ENCODE measurements at places on chromosomes 13 and 19.

- no peak for DNase-seq
Measured at GRCh38 chr19:32475141-32476031, 69.8 kb downstream of the DPY19L3 start.

DNA sequence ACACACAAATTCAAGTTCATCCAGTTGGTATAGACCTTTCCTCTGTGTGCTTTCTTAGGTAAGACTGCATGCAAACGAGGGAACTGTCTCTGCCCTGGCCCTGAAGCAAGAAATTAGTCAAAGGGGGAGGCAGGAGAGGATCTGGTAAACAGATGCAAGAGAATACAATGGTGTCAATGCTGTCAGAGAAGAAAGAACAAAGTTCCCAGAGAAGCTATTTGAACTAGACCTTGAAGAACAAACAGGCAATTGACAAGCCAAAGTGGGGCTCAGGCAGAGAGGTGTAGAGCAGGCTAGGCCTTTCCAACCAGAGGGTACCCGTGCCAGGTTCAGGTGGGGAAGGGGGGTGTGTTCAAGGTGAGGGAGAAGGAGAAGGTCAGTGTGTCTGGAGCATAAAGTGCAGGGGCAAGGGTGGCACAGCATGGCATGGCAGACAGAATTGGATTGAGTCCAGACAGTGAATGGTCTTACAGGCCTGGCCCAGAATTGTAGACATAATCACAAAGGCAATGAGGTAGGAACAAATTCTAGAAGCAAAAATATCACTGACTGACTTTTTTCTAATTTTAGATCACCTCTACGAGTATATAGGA, 95.0 kb upstream of the STARD13 start:
- no peak for DNase-seq

GRCh38 chr13:111521030-111521429, 200.6 kb downstream of the TEX29 start:
- no peak for DNase-seq

DNA sequence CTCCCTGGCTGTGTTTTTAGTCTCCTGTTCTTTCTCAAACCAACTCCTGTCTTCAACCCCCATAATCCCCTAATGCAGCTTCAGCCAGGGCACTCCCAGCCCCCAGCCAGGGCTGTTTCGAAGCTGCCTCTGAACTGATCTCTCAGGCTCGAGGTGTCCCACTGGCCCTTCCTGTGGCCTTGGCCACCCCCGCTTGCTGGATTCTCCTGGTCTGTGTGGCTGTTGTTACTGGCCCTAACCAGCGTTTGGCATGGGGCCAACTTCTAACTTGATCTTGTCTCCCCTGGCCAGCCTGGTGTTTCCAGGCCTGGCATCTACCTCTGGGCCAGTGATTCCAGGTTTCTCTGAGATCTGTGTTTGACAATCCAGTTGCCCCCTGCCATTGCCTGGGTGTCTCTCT, 11.0 kb downstream of the XAB2 start:
- no peak for DNase-seq

DNA sequence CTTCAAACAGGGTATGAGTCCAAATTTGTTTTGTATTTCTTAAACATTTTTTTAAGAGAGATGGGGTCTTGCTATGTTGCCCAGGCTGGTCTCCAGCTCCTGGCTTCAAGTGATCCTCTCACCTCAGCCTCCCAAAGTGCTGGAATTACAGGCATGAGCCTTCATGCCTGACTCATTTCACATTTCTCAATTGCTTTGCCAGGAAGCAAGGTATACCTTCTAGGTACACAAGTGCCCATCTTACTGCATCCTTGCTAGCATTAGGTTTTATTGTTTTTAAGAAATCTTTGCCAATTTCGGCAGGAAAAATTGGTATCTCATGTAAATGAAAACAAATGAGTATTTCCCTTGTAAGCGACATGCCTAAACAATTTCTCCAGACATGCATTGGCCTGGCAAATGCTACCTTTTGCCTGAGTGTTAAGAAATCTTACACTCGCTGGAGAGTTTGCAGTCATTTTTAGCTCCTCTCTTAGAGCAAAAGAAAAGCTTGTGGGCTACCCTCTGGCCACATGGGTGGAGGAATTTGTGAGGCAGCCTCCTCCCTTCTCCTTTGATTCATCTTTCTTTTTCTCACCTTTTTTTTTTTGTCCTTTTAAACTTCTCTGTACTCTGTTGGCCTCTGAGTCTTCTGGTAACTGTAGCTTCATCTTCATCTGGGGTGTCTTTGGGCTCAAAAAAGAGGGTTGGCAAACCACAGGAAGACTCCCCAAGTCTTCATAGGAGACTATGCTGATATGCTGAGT, 33.0 kb downstream of the ACTL9 start:
- DNase-seq = no peak

- DNase-seq = no peak
Measured at GRCh38 chr19:51944798-51945552, 17.7 kb downstream of the ZNF613 start.

DNA sequence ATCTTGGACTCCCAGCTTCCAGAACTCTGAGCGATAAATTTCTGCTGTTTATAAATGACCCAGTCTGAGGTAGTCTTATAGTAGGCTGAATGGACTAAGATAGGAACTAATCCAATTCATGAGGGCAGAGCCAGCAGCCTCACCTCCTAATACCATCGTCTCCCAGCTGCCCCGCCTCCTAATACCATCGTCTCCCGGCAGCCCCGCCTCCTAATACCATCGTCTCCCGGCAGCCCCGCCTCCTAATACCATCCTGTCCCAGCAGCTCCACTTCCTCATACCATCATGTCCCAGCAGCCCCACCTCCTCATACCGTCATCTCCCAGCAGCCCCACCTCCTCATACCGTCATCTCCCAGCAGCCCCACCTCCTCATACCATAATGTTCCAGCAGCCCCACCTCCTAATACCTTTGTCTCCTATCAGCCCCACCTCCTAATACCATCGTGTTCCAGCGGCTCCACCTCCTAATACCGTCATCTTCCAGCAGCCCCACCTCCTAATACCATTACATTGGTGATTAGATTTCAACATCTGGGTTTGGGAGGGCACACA, 2.4 kb upstream of the ARGLU1 start:
- DNase-seq = no peak

DNA sequence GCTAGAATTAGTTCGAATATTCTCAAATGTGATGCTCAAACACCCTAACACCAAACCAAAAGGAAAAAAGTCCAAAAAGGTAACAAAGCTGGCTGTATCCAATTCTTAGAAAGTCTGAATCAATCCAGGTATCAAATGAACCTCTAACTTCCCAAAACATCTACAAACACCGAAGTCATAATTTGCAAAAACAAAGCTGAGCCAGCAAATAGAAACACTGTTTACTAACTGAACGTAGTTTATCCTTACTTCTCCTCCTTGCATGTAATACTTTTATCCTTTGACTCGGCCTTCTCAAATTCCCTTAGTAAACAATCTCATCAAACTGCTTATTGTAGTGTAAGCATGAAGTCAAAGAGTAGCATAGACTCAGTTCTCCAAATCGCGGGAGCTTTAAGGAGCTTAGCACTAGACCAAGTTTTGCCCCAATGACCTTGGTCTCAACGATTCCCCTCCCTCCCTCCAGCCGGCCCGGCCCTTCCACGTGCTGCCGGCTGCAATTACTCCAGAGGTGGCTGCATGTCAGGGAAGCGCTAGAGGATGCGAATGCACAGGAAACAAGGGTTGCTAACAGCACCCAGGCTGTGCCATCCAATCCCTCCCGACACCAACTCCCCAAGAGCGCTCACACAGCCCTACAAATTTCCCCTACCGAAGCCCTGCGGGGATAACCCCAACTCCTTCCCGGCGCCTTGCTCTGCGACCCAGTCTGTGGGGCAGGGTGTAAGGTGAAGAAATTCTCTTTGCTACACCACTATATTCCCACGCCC, 693 bp downstream of the XPO4 start:
- DNase-seq = no peak

- no peak for DNase-seq
Measured at GRCh38 chr19:28009696-28010095, 1203.3 kb downstream of the UQCRFS1 start.

GRCh38 chr13:40330950-40331349, 335.5 kb downstream of the FOXO1 start:
- no peak for DNase-seq

GRCh38 chr13:113972451-113973217, 1.2 kb downstream of the C13orf46 start:
- no peak for DNase-seq

DNA sequence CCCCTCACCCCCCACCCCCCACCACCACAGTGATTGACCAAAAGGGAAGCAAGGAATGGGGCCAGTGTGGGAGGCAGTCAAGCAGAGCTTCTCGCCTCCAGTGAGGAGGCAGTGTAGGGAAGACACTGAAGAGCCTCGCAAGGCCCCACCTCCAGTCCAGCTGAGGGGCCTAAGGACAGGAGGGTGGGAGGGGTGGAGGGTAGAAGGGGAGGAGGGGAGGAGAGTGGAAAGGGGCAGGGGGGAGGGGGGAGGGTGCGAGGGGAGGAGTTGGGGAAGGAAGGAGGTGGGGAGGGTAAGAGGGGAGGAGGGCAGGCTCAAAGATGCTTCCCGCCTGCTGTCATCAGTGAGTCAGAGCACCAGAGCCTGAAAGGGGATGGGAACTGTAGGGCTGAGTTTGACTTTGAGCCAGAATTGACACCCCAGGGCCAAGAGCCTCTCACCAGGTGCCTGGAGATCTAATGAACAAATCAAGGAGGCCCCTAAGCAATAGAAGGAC, 786.2 kb downstream of the UQCRFS1 start:
- DNase-seq = no peak

GRCh38 chr13:22061371-22061805, 390.5 kb downstream of the FGF9 start:
- no peak for DNase-seq

- DNase-seq = no peak
Measured at GRCh38 chr13:71939186-71939585, 72.2 kb upstream of the DACH1 start.

DNA sequence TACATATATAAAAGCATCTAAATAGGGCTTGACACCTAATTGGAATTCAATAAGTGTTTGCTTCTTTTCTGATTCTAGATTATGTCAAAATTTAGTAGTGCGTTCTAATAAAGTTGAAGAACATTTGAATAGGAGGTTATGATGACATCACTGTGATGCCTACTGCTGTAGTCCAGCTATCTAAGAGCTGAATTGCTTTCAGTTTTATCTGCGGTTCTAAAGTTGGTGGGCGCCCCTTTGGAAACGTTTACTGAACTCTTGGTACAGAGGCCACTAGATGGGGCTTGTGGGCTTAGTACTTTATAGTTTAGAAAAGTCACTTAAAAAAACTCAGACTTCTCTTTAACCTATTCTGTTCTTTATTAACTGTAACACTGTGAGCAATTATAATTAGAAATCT, 776.9 kb downstream of the GPC5 start:
- DNase-seq = peak; percentile 45

GRCh38 chr19:39277598-39277997, 9.4 kb downstream of the IFNL2 start:
- DNase-seq = no peak

DNA sequence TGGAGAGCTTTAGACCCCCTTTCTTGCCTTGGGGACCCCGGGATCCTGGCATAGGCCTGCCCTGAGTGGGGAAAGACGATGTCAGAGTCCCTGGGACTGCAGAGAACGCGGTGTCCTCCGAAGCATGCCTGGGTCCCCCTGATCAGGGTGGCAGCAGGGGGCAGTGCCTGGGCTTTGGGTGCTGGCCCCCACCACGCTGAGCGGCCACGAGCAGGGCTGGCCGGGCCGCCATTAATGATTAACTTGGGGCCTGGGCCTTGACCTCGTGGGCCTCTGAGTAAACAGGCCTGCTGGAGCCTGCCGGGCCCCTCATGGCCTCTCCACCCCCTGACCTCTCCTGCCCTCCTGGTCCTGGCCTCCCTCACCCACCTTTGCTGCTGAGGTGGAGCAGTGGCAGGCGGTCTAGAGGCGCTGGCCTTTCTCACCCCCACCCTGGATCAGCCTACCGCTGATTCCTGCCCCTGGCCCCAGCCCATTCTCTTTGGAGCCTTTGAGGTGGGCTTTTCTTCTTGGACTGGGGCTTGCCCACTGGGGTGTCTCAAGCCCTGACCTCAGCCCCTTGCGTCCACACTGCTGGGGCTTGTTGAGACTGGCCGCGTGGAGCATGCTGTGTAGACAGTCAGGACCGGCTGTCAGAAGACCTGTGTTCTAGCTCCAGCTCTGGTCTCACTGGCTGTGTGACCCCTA, 26.3 kb downstream of the CEBPA start:
- no peak for DNase-seq

DNA sequence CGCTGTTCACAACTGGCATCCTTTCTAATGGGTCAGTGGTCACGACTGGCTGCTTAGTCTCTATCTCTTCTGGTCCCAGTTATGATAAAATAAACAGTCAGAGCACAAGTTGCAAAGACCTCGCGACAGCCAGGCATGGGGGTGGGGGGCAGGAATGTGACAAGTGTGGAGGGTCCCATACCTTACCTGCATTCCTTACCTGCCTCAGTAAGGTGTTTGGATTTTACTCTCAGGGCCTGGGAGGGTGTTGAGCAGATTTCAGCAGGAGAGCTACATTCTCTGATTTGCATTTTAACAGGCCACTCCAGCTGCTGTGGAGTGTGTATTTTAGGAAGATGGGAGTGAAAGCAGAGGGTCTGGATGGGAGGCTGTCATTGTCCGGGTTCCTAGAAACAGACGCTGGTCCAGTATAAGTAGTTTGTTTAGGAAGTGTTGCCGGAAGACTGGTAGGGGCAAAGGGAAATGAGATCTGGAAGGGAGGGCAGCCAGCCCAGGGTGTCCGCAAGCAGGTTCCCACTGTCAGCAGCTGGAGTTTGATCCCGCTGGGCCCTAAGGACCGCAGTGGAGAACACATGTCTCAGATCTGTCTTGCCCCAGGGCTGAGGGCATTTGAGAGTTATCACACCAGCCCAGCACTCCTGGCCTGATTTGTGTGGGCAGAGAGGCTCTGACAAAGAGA, 920.0 kb downstream of the UQCRFS1 start:
- no peak for DNase-seq

- DNase-seq = no peak
Measured at GRCh38 chr13:35179494-35179893, 237.4 kb downstream of the NBEA start.

GRCh38 chr19:31402529-31403316, 53.5 kb upstream of the TSHZ3 start:
- no peak for DNase-seq

DNA sequence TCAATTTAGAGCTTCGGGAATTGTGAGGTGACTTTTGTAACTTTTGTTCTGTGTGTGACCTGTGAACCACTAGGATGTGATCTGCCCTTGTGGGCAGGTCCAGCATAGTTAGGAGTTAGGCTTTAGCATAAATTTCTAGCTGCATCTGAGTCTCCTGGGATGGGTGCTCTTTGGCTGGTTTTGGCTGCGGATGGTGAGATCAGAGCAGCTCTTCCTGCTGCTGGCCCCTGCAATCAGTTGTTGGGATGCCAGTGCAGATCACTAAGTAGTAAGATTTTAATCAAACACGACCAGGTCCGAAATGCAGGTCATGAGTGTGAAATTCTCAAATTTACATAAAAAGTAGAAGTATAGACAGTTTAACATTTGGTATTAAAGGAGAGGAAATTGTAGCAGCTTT, 8.5 kb downstream of the CEBPG start:
- no peak for DNase-seq

- no peak for DNase-seq
Measured at GRCh38 chr19:480016-480855, 16.1 kb upstream of the MADCAM1 start.

GRCh38 chr13:98448642-98448928, 128.3 kb downstream of the STK24 start:
- DNase-seq = no peak

- no peak for DNase-seq
Measured at GRCh38 chr19:33400856-33401682, 27.6 kb downstream of the CEBPG start.

GRCh38 chr19:36225219-36225892, 10.4 kb downstream of the ZNF146 start:
- no peak for DNase-seq

Data from non-pigmented ciliary epithelial cell (primary cell).